Activated CD4-positive, alpha-beta memory T cell treated with anti-CD3 and anti-CD28 coated beads for 36 hours (primary cell): ENCODE measurements at places on chromosomes 13 and 19. TPM values are rescaled to one million over a fixed set of nuclear protein-coding genes. Genes with fewer than 3 reads are reported as not detected.

- H3K4me3 ChIP-seq, result peak overlapping the region; percentile 42
- peaks cover 28% of the 10 kb centered on the region for H3K4me1 ChIP-seq
- no peaks in the 10 kb centered on the region for H3K27me3 ChIP-seq
- H3K27ac ChIP-seq, result peak overlapping the region; percentile 99
Measured at GRCh38 chr19:45613926-45614725, 12.1 kb upstream of the GPR4 start.

GRCh38 chr19:39843919-39844793 is 2.0 kb downstream of the FBL start:
- peak overlapping the region; percentile 94 for H3K4me3 ChIP-seq
- peaks cover 47% of the 10 kb centered on the region for H3K4me1 ChIP-seq
- peaks cover 34% of the 10 kb centered on the region for H3K36me3 ChIP-seq
- H3K27me3 ChIP-seq, result no peaks in the 10 kb centered on the region
- H3K27ac ChIP-seq, result peak overlapping the region; percentile 90

Gene JSRP1
- total RNA-seq, result 1.2 TPM

GRCh38 chr13:80340651-80341100 is 250 bp downstream of the SPRY2 start:
- peaks cover 12% of the 10 kb centered on the region for H3K4me1 ChIP-seq
- peaks cover 33% of the 10 kb centered on the region for H3K27me3 ChIP-seq
- H3K36me3 ChIP-seq, result no peaks in the 10 kb centered on the region
- peak; percentile 16 for DNase-seq
- peak overlapping the region; percentile 77 for H3K4me3 ChIP-seq

- H3K36me3 ChIP-seq, result no peaks in the 10 kb centered on the region
- peaks cover 23% of the 10 kb centered on the region for H3K4me1 ChIP-seq
- H3K27me3 ChIP-seq, result no peaks in the 10 kb centered on the region
- DNase-seq, result peak; percentile 80
- peak overlapping the region; percentile 45 for H3K27ac ChIP-seq
- H3K4me3 ChIP-seq, result peak overlapping the region; percentile 79
Measured at GRCh38 chr19:15551293-15552004, 43.1 kb downstream of the CYP4F22 start.

- H3K4me1 ChIP-seq, result peaks cover 5% of the 10 kb centered on the region
- H3K36me3 ChIP-seq, result no peaks in the 10 kb centered on the region
- H3K27ac ChIP-seq, result no peak overlapping the region
- H3K27me3 ChIP-seq, result no peaks in the 10 kb centered on the region
Measured at GRCh38 chr13:40540328-40541044, 126.0 kb downstream of the FOXO1 start.

DNA sequence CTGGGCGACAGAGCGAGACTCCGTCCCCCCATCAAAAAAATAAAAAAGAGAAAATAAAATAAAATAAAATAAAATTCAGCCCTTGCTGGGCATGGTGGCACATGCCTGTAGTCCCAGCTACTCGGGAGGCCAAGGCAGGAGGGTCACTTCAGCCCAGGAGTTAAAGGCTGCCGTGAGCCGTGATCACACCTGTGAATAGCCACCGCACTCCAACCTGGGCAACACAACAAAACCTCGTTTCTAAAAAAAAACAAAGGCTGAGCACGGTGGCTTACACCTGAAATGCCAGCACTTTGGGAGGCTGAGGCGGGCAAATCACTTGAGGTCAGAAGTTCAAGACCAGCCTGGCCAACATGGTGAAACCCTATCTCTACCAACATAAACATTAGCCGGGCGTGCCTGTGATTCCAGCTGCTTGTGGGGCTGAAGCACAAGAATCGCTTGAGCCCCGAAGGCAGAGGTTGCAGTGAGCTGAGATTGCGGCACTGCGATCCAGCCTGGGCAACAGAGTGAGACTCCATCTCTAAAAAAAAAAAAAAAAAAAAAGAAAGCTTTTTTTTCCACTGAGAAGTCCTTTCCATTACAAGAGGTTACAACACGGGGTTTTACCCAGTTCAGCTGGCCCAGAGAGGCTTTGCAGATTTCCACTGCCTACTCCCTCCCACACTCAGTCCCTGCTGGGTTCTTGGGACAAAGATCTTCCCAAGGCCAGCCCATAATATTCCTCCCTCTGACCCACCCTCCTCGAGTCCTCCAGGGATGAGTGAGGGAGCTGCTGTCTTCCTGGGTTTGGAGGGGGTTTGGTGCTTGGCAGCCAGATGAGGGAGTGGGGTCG is 6.4 kb downstream of the ANGPTL4 start:
- H3K36me3 ChIP-seq, result no peaks in the 10 kb centered on the region
- peaks cover 5% of the 10 kb centered on the region for H3K4me1 ChIP-seq

Gene FBXO17
- total RNA-seq, result not detected

DNA sequence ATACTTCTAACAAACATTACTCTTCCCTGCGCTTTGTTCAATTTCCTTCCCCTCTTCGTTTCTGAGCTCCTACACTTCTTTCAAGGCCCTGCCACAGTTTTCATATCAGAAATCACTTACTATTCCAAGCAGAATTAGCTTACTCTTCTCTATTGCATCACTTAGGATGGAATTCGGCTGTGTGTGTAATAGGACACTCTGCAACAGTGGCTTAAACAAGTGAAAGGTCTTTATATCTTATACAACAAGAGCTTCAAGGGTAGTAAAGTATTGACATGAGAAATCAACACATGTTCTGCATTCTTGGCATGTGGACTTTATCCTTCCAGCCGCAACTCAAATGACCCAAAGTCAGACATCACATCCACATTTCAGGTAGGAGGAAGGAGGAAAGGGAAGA is 279.6 kb downstream of the PCDH20 start:
- H3K27me3 ChIP-seq, result no peaks in the 10 kb centered on the region
- no peak overlapping the region for H3K27ac ChIP-seq
- H3K4me1 ChIP-seq, result no peaks in the 10 kb centered on the region

Gene SBSN
- 0.10 TPM for total RNA-seq

DNA sequence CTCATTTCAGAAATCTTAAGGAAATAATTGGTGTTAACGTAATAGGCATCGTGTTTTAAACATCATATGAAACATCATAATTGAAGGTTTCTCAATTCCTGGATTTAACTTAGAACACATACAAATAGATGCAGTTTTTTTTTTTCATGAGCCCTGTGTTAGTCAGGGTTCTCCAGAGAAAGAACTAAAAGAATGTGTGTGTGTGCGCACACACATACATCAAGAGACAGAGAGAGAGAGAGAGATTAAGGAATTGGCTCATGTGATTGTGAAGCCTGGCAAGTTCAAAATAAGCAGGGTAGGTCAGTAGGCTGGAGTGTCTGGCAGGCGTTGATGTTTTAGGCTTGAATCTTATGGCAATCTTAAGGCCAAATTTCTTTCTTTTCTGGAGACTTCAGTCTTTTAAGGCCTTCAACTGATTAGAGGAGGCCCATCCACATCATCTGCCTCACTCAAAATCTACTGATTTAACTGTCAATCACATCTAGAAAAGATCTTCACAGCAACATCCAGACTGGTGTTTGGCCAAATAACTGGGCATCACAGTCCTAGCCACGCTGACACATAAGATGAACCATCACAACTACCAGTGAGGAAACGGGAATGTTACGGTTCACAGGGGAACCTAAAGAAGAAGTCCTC is 25.2 kb downstream of the SPATA13 start:
- no peaks in the 10 kb centered on the region for H3K27me3 ChIP-seq
- no peak overlapping the region for H3K4me3 ChIP-seq
- DNase-seq, result no peak
- H3K4me1 ChIP-seq, result peaks cover 27% of the 10 kb centered on the region
- H3K27ac ChIP-seq, result no peak overlapping the region

- no peak overlapping the region for H3K4me3 ChIP-seq
- no peaks in the 10 kb centered on the region for H3K36me3 ChIP-seq
- no peaks in the 10 kb centered on the region for H3K27me3 ChIP-seq
- peaks cover 4% of the 10 kb centered on the region for H3K4me1 ChIP-seq
- H3K27ac ChIP-seq, result no peak overlapping the region
Measured at GRCh38 chr13:74550039-74550438, 415.8 kb upstream of the KLF12 start.

DNA sequence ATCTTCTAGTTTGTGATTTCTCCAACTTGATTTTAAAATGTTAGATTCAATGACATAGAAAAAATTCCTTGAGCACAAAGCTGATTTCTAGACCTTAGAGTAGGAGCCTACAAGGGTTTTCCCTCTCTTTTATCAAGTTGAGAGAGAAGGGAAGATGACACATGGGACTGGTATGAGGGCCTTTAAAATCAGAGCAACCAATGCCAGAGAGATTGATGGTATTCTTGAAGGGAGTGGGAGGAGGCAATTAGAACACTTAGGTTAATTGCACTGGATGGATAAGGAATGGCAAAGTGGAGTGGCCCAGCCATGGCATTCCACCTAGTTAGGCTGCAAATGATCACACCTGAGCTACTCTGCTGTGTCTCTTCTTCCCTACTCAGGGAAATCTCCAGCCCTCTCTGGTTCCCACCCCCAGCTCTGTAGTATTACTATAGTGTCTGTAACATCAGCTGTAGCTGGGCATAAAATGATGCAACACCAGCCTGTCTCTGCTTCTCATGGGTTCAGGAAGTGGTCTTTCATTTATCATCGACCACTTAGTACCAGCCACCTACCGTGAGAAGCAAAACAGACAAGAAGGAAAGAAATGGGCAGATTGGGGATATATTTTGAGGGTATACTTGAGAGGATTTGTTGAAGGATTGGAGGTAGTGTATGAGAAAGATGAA is 333.6 kb downstream of the DLEU7 start:
- no peaks in the 10 kb centered on the region for H3K36me3 ChIP-seq
- no peak for DNase-seq
- H3K4me1 ChIP-seq, result no peaks in the 10 kb centered on the region

GRCh38 chr19:10408511-10409283 is 5.4 kb upstream of the CDC37 start:
- no peaks in the 10 kb centered on the region for H3K36me3 ChIP-seq
- H3K27ac ChIP-seq, result peak overlapping the region; percentile 87
- H3K4me1 ChIP-seq, result peaks cover 73% of the 10 kb centered on the region

GRCh38 chr13:109481040-109481439 is 305.3 kb downstream of the IRS2 start:
- DNase-seq, result no peak
- H3K36me3 ChIP-seq, result no peaks in the 10 kb centered on the region
- H3K4me1 ChIP-seq, result no peaks in the 10 kb centered on the region
- no peak overlapping the region for H3K27ac ChIP-seq

Gene GFY
- total RNA-seq, result not detected

GRCh38 chr13:74839656-74840055 is 642.3 kb downstream of the TBC1D4 start:
- H3K27me3 ChIP-seq, result peaks cover 3% of the 10 kb centered on the region
- no peaks in the 10 kb centered on the region for H3K36me3 ChIP-seq
- H3K4me1 ChIP-seq, result no peaks in the 10 kb centered on the region
- DNase-seq, result no peak
- no peak overlapping the region for H3K27ac ChIP-seq
- H3K4me3 ChIP-seq, result no peak overlapping the region

DNA sequence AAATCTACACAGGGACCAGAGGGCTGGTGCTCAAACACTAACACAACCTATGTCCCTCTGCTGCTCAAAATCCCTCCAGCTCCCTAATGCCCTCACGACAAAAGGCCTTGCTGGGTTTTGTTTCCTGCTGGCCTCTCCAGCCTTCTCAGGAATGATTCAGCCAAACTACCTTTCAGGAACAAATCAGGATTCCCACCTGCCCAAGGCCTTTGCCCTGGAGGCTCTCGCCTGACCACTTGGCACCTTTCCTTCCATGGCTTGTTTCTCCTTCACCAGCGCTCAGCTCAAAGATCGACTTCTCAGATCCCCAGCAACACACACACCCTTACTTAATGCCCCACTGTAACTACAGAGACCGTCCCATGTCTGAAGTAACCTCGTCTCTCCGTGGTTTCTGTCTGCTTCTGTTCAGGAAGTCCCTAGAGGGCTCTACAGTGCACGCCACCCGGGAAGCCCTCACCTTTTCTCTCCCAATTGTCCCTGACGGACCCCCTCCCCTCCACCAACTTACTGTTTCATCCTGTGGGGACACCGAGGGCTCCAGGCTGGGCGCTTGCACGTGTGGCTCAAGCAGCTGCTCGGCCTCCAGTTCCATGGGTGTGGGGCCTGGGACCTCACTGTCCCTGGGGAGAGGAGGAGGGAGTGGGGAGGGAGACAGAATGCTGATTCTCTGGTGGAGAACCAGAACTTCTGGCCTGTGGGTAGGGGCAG is 3.2 kb upstream of the SIX5 start:
- peaks cover 9% of the 10 kb centered on the region for H3K36me3 ChIP-seq
- no peak overlapping the region for H3K4me3 ChIP-seq
- peaks cover 2% of the 10 kb centered on the region for H3K27me3 ChIP-seq
- no peak overlapping the region for H3K27ac ChIP-seq

Gene PSG7
- total RNA-seq, result not detected

GRCh38 chr13:48580185-48580803 is 47.4 kb upstream of the RCBTB2 start:
- H3K27me3 ChIP-seq, result peaks cover 7% of the 10 kb centered on the region
- peaks cover 4% of the 10 kb centered on the region for H3K4me1 ChIP-seq
- no peak overlapping the region for H3K27ac ChIP-seq
- H3K4me3 ChIP-seq, result no peak overlapping the region

DNA sequence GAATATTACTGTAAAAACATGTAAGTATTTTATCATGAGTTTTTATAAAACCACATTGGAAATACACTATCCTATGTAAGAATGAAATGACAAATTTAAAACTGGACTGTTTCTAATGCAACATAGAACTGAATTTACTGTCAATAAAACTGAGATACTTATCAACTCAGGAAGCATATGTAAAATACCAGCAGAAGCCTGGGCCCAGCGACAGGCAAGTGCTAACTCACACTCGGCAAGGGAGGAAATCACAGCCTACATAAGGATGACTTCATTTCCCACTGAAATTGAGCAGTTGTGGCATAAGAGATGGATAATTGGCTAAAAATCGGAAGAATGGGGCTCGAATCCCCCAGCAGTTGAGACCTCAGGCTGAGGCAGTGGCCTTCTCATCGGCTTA is 12.1 kb downstream of the PROZ start:
- no peak for DNase-seq
- peak overlapping the region; percentile 52 for H3K27ac ChIP-seq
- H3K4me1 ChIP-seq, result peaks cover 19% of the 10 kb centered on the region

Gene ATP12A
- total RNA-seq, result 0.07 TPM

GRCh38 chr19:35060160-35060855 is 18.8 kb downstream of the HPN start:
- peaks cover 11% of the 10 kb centered on the region for H3K4me1 ChIP-seq
- H3K4me3 ChIP-seq, result no peak overlapping the region
- H3K27ac ChIP-seq, result no peak overlapping the region
- no peak for DNase-seq
- H3K27me3 ChIP-seq, result no peaks in the 10 kb centered on the region

Gene KRTDAP
- not detected for total RNA-seq

Gene RNF225
- total RNA-seq, result 0.21 TPM

GRCh38 chr19:33465371-33465770 is 56.2 kb downstream of the PEPD start:
- H3K27me3 ChIP-seq, result no peaks in the 10 kb centered on the region
- DNase-seq, result no peak
- H3K27ac ChIP-seq, result no peak overlapping the region
- H3K36me3 ChIP-seq, result no peaks in the 10 kb centered on the region
- no peaks in the 10 kb centered on the region for H3K4me1 ChIP-seq

GRCh38 chr13:24267801-24268200 is 41.6 kb upstream of the C1QTNF9 start:
- H3K36me3 ChIP-seq, result peaks cover 18% of the 10 kb centered on the region
- peak overlapping the region; percentile 96 for H3K27ac ChIP-seq
- H3K27me3 ChIP-seq, result peaks cover 2% of the 10 kb centered on the region
- peaks cover 78% of the 10 kb centered on the region for H3K4me1 ChIP-seq
- DNase-seq, result peak; percentile 70

GRCh38 chr19:12689012-12689411 is 1.2 kb downstream of the GNG14 start:
- no peaks in the 10 kb centered on the region for H3K4me1 ChIP-seq
- no peak overlapping the region for H3K27ac ChIP-seq
- no peaks in the 10 kb centered on the region for H3K27me3 ChIP-seq
- no peak for DNase-seq

Gene TMIGD2
- total RNA-seq, result 2.6 TPM
